AG04450 (cell line): ENCODE measurements at places on chromosomes 13 and 19.

GRCh38 chr19:18966307-18966706, 25.3 kb upstream of the HOMER3 start:
- no peak for DNase-seq

GRCh38 chr13:52128714-52129700, at the start of gene NEK5:
Gene NEK5 (minus strand): TSS chr13:52129073. CDS start chr13:52127482, 1,591 bp downstream.
- no peak for DNase-seq

GRCh38 chr19:39823686-39824085, 10.3 kb downstream of the DYRK1B start:
- DNase-seq = no peak

GRCh38 chr13:54607421-54607820, 1578.8 kb downstream of the OLFM4 start:
- no peak for DNase-seq

- DNase-seq = no peak
These were observed 3.6 kb downstream of the ZNF121 start for GRCh38 chr19:9580728-9581127.

GRCh38 chr13:100454876-100455275, 133.7 kb downstream of the GGACT start:
- DNase-seq = peak; percentile 10

DNA sequence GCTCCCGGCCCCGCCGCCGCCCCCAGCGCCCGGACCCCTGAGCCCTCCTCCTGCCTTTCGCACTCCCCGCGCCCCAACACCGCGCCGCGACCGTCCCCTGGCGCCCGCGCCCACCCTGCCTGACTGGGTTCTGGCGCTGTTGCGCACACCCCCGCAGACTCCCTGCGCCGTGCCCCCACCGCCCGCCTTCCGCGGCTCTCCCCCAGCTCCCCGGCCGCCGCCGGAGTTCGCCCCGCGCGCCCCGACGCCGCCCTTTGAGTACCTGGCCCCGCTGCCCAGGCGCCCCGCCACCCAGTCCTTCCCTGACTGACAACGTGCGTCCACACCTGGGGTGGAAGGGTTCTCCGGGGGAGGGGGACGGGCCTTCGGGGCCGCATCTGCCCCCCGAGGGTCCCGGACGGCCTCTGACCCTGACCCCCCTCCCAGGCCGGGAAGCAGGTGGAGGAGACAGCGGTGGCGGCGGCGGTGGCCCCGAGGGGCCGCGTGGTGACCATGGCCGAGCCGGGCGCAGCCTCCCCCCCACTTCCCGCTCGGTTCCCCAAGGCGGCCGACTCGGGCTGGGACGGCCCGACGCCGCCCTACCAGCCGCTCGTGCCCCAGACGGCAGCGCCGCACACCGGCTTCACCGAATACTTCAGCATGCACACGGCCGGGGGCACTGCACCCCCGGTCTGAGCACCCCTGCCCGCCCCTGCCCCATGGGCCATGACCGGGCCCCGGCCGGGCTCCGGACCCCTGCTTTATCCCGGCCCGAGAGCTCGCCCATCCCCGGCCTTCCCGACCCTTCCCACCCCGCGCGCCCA, 1.4 kb upstream of the MEGF8 start:
- DNase-seq = no peak

GRCh38 chr19:54203151-54203611, 2.5 kb downstream of the RPS9 start:
- no peak for DNase-seq

- DNase-seq = no peak
These were observed 32.2 kb upstream of the USP12 start for GRCh38 chr13:27203854-27204253.

- DNase-seq = no peak
These were observed 56.1 kb upstream of the SERPINE3 start for GRCh38 chr13:51283371-51283770.

GRCh38 chr13:111111376-111111937, 3.7 kb upstream of the ARHGEF7 start:
- DNase-seq = no peak

- no peak for DNase-seq
These were observed 915.2 kb downstream of the PCDH9 start for GRCh38 chr13:66314911-66315310.

GRCh38 chr19:51572908-51573307, 1.8 kb downstream of the ZNF175 start:
- DNase-seq = peak; percentile 24

DNA sequence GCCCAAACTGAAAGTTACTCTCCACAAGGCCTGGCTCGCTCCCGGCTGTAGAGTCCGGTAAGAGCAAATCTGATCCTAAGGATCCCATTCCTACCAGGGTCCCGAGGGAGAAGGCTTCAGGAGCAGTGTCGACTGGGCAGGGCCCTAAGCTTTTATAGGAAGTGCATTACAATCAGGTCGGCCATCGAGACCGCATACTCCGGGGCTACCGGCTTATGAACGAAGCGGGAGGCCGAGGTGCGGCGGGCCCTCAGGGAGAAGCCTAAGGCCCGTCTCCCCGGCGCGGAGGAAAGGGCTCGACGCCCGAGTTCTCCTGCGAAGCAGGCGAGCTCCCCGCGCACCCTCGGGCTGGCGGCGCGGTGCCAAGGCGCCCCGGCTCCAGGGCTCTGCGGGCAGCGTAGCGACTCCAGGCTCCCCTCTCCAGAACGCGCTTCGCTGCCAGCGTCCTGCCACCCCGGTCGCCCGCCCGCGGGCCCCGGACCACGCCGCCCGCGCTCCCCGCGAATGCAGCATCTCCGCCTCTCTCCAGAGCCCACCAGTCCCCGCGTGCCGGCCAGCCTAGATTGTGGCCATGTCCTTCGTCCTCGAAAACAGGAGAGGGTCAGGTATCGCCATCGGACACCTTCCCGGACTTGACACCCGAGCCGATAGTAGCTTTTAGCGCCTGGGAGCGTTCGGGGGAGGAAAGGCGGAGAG, 1.4 kb downstream of the EFNB2 start:
- DNase-seq = peak; percentile 13

DNA sequence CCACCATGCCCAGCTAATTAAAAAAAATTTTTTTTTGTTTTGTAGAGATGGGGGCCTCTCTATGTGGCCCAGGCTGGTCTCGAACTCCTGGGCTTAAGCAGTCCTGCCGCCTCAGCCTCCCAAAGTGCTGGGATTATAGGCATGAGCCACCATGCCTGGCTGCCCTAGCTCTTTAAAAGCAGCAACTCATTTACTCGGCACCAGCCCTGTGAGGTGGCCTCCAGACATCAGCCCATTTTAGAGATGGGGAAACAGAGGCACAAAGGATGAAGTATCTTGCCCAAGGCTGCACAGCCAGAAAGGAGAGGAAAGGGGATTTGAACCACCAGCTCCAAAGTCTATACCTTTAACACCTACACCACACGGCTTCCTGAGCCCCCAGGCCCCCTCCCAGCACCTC, 312 bp downstream of the PRX start:
- DNase-seq = no peak

DNA sequence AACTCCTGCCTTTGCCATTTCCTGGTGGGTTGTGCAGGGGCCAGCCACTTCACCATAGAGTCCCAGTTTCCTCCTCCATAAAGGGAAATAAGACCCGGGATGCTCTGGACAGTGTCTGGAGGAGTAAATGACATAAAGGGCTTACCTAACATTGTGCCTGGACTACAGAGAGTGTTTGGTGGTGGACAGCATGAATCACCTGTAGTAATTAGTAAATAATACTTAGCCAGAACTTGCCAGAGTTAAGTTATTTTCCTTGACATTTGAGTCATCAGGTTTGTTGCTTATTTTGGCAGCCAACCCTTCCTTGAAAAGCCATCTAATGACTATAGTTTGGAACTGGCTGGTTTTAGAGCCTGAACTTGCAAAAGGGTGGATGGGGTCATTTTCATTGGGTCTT, 159.2 kb downstream of the SLC7A1 start:
- DNase-seq = no peak

DNA sequence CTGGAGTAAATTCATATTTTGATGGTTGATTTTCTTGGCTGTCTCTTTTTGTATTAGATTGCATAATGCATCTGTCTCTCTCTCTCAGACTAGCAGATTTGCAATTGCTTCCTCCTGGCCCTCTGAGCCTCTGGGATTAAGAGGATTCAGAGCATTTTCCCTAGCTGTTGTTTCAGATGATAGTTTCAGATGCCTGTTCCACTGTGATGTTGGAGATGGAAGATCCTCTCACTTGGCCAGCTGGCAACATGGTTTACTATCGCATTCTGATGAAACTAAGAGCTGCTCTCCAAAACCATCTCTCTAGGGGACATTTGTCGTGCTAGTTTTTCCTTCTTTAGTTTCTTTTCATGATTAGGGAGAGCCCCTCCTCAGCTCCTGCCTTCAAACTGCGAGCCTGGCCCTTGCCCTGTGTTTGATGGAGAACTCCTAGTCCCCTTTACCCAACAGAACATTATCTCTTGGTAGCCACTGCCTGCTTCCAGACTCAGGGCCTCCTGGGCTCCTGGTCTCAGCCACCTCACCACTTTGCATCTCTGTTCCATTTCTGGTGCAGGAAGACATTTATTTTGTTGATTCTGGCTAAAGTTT, 244.6 kb downstream of the B3GLCT start:
- no peak for DNase-seq

DNA sequence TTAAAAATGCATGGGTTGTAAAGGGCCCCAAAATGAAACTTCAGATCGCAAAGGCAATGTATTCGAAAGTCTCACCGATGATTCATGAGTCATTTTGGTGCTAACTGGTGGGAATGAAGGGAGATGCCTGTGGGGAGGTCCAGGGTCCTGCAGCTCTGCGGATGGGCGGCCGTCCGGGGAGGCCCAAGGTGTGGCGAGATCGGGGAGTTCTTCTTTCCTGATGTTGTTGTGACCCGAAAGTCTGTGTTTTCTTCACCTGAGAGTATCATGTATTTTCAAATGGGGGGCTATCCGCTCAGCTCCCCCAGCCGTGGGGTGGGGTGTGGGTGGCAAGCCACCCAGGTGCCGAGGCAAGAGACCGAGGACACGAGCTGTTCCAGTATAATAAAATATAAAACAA, 36.5 kb downstream of the TFDP1 start:
- no peak for DNase-seq

- DNase-seq = no peak
These were observed 1.2 kb downstream of the UQCRFS1 start for GRCh38 chr19:29211562-29212355.

DNA sequence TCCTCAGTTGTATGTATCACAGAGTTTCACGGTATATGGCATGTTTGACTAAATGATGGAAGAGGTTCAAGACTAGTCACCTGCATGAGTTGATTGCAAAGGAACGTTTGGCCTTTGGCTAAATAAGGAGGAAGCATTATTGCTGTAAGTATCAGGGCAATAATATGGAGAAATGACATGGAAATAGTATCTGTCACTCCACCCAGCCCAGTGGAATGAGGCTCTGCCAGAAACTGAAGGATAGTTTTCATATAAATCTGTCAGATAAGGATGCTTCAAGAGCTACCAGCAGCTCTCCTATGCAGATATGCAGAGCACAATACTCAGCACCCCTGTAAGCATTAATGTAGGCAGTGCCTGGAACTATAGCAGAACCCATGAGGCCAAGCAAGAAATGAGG, 55.7 kb upstream of the DCT start:
- no peak for DNase-seq

DNA sequence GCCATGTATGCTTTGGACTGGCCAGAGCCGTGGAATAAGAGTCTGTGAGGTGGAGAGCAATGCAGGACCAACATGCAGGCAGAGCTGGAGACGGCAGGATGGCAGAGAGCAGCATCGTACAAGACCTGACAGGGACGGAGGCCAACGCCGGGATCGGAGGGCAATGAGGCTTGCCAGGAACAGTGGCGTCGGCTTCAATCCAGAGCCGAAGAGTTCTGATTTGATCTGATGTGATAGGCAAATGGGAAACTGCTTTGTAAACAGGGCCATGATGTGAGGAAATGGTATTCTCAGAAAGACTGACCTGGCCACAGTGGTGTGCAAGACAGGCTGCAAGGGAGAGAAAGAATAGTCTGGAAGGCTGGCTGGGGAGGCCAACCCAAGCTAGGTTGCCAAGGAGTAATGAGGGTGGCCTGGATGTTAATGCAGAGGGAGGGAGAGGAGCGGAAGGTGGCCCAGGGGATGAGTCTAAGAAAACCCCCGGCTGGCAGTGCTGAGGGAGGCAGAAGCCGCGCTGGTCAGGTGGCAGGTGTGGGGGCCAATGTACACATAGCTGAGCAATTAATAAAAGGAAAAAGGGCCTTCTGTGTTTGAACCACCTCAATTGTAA, 26.7 kb downstream of the RCBTB2 start:
- no peak for DNase-seq

- no peak for DNase-seq
These were observed 260.8 kb upstream of the TSHZ3 start for GRCh38 chr19:31610018-31610417.

GRCh38 chr13:95474992-95475391, 77.5 kb upstream of the CLDN10 start:
- no peak for DNase-seq

DNA sequence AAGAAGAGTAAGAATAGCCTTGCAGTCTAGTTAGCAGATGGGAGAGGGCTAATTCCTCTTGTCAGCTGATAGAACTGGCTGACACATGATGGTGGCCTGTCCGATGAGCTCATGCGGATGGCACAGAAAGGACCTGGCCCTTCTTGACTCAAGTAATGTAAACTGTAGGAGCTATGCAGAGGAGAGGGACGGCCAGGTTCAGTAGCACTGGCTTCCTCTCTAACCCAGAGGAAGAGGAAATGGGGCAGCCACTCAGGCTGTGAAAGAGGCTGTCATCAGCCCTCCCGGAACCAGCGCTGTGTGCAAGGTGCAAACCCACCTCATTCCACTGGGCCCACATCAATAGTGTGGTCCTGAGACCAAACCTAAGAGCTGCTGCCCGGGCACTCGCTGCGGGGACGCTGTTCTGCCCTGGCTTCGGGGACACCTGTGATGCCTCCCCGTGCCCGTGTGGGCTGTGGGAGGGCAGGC, 30.8 kb upstream of the USE1 start:
- no peak for DNase-seq

DNA sequence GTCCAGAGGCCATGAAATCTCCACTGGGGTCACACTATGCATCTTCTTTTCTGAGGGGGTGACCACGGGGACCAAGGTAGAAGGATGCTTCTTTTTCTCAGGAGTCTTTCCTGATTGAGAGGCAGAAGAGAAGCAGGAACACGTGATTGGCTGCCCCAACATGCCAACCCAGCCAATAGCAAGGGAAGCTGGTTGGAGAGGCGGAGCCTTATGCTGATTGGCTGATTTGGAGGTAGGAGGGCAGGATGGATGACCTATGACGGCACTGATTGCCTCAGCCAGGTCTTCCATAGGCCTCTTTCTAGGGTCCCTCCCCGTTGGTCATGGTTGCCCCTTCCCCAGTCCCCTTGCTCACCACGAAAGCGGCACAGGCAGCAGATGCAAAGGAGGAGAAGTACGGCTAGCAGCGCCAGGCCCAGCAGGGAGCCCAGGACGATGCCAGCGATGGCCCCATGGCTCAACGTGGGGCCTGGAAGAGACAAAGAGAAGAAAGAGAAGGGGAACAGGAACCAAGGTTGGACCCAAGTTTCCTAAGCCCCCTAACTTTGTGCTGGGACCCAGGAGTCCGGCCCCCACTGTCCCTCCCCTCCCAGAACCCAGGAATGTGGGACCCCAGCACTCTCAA, 8.0 kb downstream of the VSIG10L start:
- no peak for DNase-seq
